ENCODE measurements at places on chromosomes 7 and 10. TPM values are rescaled to one million over a fixed set of nuclear protein-coding genes. Genes with fewer than 3 reads are reported as not detected.

LAMB1 gene
- total RNA-seq = 535 TPM

ZNF679 gene
- not detected for total RNA-seq

TCERG1L gene
- total RNA-seq = not detected

SERPINE1 gene
- total RNA-seq = 290 TPM

GSTO1 gene
- total RNA-seq = 88.3 TPM

NME8 gene
- total RNA-seq = not detected

ADK gene
- 57.4 TPM for total RNA-seq

SPACDR gene
- total RNA-seq = not detected

TAS2R4 gene
- 0.61 TPM for total RNA-seq

KCND2 gene
- total RNA-seq = 0.65 TPM

VWDE gene
- total RNA-seq = not detected

SLC16A9 gene
- total RNA-seq = not detected

OR9A2 gene
- not detected for total RNA-seq

UNCX gene
- 0.12 TPM for total RNA-seq

DMTF1 gene
- 98.2 TPM for total RNA-seq

SLK gene
- total RNA-seq = 58.7 TPM

NPFFR1 gene
- not detected for total RNA-seq

LRCH4 gene
- 28.4 TPM for total RNA-seq

TRPV5 gene
- total RNA-seq = not detected

GNAT3 gene
- not detected for total RNA-seq

CAV1 gene
- 656 TPM for total RNA-seq

MEST gene
- 24.3 TPM for total RNA-seq

HYAL4 gene
- not detected for total RNA-seq

TAC1 gene
- not detected for total RNA-seq

ZP3 gene
- total RNA-seq = 2.3 TPM

GIMAP8 gene
- total RNA-seq = not detected

RNF148 gene
- 0.36 TPM for total RNA-seq

ATRNL1 gene
- 0.65 TPM for total RNA-seq
